ENCODE measurements at places on chromosomes 12 and 14.

GRCh38 chr12:95733141-95733825, 57.3 kb downstream of the NTN4 start:
- DNase-seq = peak; percentile 87

DNA sequence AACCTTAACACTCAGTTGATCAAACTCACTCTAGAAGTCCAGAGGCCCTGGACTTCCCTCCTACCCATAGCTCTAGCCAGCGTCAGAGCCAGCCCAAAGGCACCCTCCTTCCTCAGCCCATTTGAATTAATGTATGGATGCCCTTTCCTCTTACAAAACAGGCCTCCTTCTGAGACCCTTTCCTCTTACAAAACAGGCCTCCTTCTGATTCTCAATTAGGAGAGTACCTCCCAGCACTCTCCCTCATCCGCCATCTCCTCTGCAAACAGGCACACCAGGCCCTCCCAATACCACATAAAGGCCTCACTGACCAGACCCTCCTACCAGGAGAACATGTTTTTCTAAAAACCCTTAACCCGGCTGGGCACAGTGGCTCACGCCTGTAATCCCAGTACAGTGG, 65.7 kb downstream of the MOK start:
- DNase-seq = no peak

- DNase-seq = no peak
These were observed 57.9 kb downstream of the PPM1H start for GRCh38 chr12:62876938-62877548.

DNA sequence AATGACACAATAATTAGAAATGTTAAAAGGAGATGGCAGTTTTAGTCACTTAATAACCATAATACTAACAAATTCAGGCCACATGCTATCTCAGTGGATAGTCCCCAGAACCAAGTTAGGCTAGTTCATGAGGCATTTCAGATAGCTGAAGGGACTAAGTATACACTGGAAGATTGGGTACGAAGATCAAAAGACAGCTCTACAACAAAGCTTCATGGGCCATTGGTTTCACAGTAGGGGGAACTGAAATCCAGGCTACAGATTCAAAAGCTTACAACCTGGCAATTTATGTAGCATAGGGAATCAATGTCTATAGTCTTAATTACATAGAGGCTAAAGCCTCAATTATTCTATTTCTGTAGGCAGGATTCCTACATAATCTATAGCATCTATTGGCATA, 343.0 kb downstream of the RGS6 start:
- DNase-seq = no peak

- DNase-seq = no peak
These were observed 32.4 kb downstream of the FERMT2 start for GRCh38 chr14:52918486-52918885.

GRCh38 chr14:100441271-100441947, 118.3 kb downstream of the SLC25A47 start:
- no peak for DNase-seq

DNA sequence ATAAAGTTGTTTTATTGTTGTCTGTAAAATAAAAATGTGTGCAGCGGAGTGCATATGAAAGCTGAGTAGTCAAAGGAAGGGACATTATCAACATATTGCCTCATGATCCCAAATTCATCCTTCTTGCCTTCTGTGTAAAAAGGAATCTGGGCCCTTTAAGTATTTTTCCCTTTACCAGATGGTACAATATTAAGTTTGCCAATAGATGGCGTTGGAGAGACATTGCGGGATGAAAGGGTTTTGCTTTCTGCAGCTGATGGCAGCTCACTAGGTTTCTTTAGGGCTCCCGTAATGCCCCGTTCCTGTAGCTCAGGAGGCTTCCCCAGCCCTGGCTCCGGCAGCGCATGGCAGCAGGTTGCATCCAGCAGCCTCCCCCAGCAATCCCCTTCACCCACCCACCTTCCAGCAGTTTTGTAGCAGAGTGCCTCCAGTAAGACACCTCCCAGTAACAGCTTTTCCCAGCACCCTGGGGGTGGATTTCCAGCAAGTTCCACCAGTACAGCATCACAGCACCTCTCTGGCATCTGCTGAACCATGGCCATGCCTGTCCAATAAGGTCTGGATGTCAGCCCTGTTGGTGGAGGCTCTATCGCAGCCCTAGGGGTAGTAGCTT, 354.4 kb downstream of the MED13L start:
- DNase-seq = peak; percentile 13

DNA sequence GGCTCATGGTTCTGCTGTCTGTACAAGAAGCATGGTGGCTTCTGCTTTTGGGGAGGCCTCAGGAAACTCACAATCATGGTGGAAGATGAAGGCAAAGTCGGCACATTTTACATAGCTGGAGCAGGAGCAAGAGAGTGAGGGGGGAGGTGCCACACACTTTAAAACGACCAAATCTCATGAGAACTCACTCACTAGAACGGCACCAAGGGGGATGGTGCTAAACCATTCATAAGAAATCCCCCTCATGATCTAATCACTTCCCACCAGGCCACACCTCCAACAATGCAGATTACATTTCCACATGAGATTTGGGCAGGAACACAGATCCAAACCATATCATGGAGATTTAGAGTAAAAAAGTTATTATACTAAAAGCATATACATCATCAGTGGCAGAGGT, 13.6 kb upstream of the LEMD3 start:
- DNase-seq = no peak

GRCh38 chr12:6315704-6316597, 5.5 kb downstream of the PLEKHG6 start:
- no peak for DNase-seq

GRCh38 chr14:67940486-67941455, 121.2 kb downstream of the RAD51B start:
- DNase-seq = peak; percentile 45

- DNase-seq = peak; percentile 47
These were observed 10.3 kb downstream of the EGLN3 start for GRCh38 chr14:33940561-33941011.

- no peak for DNase-seq
These were observed 220.3 kb downstream of the MON2 start for GRCh38 chr12:62686938-62687337.

- DNase-seq = no peak
These were observed 162.6 kb downstream of the SLC15A4 start for GRCh38 chr12:128661226-128661569.

- DNase-seq = no peak
These were observed 122.3 kb upstream of the ATF1 start for GRCh38 chr12:50641566-50641965.

DNA sequence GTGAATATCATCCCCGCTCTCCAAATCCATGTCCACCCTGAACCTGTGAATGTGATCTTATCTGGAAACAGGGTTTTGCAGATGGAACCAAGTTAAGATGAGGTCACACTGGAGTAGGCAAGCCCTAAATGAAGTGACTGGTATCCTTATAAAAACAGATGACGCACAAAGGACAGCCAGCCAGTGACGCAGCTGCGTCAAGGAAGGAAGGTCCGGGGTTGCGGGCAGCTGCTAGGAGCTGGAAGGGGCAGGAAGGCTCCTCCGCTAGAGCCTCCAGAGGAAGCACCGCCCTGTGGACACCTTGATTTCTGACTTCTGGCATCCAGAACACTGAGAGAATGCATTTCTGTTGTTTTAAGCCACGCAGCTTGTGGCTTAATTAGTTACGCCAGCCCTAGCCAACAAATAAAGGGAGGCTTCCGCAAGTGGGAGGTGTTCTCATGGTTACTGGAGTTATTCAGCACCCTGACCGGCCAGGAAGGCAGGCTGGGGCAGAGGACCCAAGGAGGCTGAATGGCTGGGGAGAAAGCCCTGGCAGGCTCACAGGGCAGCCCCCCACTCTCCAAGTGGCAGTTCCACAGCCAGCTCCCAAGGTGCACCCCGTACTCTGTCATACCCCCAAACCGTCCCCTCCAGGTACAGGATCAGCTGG, 127.6 kb upstream of the NCOR2 start:
- no peak for DNase-seq

DNA sequence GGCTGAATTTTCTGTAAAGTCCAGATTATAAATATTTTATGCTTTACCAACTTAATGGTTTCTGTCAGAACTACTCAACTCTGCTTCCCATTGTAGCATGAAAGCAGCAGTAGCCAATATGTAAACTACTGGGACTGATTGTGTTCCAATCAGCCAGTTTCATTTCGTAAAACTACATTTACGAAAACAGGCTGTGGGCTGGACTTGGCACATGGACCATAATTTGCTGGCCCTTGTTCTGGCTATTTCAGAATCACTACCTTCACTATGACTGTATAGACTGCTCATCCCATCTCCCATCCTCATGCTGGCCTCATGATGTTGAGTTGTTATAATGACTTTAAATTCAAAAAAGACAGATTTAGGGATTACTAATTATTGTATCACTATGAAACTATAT, 38.7 kb downstream of the FAR2 start:
- no peak for DNase-seq

- DNase-seq = peak; percentile 37
These were observed 48.5 kb upstream of the RIMBP2 start for GRCh38 chr12:130764475-130765185.

DNA sequence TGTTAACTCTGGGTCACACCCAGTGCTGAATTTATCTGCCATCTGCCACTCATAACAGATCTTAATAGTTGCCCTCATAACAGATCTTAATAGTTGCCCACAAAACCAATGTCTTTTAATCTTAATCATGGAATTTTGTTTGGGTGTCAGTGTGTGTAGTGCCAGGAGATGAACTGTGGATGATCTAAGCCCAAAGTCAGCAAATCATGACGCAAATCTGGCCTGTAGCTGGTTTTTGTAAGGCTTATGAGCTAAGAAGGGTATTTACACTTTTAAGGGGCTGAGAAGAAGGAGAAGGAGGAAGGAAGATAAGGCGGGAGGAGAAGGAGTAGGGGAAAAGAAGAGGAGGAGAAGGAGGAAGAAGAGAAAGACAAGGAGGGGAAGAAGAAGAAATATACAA, 10.0 kb upstream of the IL26 start:
- DNase-seq = no peak

GRCh38 chr12:92551853-92552397, 150.9 kb upstream of the PLEKHG7 start:
- DNase-seq = no peak

DNA sequence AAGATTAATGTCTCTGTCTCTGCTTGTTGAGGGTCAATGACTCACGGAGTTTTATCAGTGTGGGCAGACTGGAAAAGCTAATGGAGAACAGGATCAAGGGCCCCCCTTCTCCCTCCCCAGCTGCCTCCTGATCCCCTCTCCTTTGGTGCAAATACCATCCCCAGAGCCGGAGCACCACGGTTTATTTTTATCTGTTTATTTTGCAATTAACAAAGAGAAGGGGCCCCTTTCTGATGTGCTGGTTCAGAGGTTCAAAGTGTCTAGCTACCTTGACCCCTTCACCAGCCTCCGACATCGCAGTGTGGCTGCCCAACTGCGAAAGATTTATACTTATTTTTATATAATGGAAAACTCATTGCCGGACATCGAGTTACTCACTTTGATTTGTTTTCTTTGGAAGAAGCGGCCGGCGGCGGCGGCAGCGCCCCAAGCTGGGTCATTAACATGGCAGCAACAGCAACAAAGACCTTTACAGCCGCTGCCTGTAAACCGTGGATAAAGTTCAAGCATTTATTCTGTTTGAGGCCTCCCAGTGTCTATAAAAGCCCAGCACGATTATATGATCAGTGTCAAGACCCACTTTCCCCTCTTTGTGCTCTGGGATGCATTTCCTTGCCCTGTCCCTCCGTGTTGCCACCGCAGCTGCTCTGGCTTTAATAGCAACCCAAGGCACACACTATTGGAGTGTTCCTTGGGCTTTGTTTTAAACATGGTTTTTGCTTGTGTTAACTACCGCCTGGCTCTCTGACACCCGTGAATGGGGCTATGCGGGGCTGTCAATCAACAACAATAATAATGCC, 47.4 kb upstream of the PARP11 start:
- no peak for DNase-seq

- no peak for DNase-seq
These were observed 19.8 kb downstream of the GALNT4 start for GRCh38 chr12:89504560-89505346.

- DNase-seq = no peak
These were observed 408.3 kb downstream of the EGLN3 start for GRCh38 chr14:33542338-33543287.

GRCh38 chr14:92475451-92476187, 38.0 kb upstream of the RIN3 start:
- no peak for DNase-seq

GRCh38 chr12:106764220-106764619, 10.3 kb upstream of the RIC8B start:
- DNase-seq = no peak

DNA sequence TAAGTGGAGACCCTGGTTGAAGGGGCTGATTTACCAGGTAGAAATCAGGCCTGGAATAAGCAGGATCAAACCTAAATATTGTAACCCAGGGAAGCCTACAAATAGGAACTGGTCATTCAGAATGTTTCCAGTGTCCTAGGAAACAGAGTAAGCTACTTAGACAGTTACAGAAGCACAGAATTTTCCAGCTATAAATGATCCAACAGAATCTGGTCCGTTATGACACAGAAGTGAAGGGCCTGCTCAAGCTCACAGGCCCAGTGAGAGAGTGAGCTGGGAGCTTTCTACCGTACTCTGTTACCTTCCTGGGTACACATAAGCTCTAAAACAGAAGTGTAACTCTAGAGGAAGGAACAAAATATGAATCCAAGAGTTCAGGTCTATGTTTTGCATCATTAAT, 119.1 kb downstream of the TTC7B start:
- no peak for DNase-seq

DNA sequence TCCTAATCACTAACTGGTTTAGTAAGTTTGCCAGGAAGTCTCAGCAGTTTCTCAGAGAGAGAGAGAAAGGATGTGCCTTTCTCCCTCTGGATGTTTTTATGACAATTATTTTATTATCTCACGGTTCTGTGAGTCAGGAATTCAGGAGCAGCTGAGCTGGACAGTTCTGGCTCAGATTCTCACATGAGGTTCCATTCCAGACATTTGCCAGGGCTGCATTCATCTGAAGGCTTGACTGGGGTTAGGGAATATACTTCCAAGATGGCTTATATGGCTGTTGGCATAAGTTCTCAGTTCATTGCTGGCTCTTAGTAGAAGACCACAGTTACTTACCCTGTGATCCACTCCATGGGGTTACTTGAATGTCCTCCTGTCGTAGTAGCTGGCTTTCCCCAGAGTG, 101.2 kb upstream of the ATF7IP start:
- no peak for DNase-seq

GRCh38 chr12:49553512-49554088, 14.3 kb downstream of the MCRS1 start:
- DNase-seq = no peak

- DNase-seq = no peak
These were observed 124.2 kb downstream of the CACNA1C start for GRCh38 chr12:2177003-2177402.

DNA sequence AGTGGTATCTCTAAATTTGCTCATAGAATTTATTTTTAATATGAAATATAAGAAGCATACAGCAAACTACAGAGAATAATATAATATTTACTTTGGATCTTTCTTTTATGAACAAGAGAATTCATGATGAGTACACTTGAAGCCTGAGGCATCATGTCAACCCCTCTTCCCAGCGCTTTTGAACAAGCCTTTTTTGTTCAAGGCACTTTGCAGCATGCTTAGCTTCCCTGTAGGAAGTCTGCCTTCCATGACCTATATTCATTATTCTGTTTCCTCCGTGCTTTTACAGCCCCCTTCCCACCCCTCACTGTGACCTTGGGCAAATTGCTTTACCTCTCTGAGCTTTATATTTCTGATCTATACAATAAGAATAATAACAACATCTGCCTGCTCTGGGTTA, 41.6 kb downstream of the SCN8A start:
- DNase-seq = no peak
